ENCODE measurements at places on chromosomes 5 and 9.
A peak's percentile ranks its signal among the peaks of the same experiment; 100 is the strongest.

DNA sequence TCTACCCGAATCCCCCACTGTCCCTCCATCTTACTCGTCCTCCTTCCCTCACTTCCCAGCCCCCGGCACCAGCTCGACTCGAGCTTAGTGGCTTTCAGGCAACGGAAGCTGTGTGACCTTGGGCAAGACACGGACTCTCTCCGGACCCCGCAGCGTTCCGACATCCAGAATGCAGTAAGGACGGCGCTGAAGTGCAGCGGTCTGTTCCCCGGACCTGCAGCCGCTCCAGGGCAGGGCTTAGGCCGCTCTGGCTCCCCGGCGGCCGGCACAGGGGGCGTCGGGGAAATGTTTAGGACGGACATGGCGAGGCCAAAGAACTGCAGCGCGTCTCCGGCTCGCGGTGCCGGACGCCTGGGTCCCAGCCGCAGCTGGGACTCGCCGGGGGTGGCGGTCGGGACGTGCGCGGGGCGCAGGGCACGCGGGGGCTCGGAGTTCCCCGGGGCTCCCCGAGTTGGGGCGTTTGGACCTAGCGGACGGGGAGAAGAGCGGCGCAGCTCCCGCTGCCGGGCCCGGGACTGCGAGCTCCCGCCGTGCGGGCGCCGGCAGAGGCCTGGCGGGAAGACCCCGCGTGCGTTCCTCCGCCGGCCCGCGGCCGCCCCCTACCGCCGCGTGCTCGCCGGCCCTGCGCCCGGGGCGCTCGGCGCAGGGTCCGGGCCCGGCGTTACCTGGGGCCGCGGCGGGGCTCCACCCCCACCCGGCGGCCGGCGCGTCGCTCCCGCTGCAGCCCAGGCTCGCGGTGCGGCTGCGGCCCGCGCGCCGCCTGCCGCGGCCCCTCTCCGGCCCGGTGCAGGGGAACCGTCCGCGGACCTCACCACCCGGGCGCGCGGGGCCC is 5.6 kb upstream of the RNF44 start:
- DNase-seq = peak; percentile 57

DNA sequence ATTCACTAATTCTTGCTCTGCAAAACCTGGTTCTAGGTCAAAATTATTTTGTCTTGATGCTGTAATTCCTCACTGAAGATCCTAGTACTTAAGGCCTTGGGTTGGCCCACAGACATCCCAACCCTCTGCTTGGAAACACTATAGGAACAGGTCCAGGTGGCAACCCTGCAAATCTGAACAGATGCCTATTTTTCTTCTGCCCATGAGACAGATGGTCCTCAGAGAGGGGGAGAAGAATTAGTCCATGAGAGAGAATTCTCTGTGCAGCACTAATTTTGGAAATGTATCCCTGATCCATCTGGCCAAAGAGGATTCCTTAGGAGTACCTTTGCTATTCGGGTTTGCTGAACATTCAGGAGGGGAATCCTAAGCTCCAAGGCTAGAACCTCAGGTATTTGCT is 156.3 kb downstream of the ELAVL2 start:
- DNase-seq = no peak

DNA sequence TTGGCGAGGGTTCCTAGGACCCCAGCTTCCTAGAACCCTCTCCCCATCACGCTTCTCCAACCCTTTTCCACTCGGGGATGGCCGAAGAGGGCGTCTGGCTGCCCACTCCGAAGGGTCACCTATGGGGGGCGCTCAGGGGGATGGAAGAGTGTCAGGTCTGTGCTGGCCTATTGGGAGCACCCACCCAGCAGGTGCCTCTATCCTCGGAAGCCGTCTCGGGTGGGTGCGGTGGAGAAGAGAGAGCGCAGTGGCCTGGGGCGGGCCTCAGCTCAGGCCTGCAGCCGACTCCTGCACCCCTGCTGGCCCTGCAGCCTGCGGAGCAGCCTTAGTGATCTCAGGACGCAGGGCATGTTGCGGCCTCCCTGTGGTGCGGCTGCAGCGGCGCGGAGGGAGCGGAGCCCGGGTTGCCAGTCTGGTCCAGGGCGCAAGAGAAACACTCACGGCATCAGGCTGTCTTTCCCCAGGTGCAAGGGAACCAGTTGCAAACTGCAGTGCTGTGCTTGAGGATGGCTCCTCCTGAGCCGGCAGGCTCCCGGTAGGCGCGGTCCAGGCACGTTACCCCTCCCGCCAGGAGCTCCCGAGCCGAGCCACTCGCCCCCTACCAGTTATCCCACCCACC is 1.5 kb upstream of the IRX2 start:
- no peak for DNase-seq

DNA sequence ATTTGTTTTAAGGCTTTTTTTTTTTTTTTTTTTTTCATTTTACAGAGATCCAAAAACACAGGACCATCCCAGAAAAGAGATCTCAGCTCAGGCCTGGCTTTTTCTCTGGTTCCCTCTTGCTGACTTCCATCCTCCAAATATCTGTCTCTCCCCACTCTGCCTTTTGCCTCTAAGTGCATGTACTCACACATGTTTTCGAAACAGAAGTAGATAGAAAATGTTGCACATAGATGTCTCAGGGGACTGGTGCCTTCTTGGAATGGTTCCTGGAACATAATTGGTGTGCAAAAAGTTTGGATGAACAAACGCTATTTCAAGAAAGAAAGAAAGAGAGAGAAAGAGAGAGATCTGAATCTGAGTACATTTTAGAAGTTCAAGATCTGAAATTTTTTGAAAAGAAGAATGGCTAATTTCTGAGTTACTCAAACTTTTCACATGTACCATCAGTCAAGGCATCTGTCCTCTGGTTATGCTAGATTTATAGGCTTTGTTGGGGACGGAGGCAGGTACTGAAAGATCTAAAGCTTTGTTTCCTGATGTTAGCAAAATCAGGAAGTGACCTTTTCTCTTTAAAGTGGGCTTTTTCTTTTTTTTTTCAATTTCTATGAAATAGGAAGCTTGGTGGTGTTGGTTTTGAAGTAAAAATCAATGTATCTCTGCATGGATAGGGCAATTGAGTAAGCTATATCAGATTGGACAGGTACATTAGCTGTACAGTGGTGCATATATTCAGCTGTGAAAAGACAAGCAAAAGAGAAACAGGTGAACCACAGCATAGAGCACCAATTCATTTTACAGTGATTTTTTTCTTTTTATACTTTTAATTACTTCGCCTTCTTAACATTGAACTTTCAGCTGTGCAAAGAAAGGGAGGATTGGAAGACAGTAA is 8.5 kb upstream of the TNFSF8 start:
- DNase-seq = no peak

DNA sequence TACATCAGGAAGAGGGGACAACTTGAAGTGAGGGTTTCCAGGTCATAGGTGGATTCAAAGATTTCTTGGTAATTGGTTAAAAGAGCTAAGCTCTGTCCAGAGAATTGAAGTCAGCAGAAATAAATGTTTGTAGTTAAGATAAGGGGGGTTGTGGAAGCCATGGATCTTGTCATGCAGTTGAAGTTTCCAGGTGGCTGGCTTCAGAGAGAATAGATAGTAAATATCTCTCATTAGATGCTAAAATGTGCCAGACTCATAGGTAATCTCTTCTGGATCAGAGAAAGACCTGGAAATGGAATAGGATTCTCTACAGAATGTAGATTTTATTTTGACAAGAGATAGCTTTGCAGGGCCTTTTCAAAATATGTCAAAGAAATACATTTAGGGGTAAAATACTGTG is 491.7 kb downstream of the PRR16 start:
- no peak for DNase-seq

DNA sequence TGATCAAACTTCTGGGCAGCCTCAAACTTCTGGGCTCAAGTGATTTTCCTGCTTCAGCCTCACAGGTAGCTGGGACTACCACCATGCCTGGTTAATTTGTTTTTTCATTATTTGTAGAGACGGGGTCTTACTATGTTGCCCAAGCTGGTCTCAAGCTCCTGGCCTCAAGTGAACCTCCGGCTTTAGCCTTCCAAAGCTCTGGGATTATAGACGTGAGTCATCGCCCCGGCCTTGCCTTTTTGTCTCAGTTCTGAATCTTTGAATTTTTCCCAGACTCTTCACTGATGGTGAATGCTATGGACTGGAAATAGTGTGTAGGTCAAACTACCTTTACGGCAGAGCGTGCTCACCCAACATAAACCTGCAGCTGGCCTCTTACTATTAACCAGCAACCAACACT is 32.3 kb upstream of the EGFLAM start:
- no peak for DNase-seq

DNA sequence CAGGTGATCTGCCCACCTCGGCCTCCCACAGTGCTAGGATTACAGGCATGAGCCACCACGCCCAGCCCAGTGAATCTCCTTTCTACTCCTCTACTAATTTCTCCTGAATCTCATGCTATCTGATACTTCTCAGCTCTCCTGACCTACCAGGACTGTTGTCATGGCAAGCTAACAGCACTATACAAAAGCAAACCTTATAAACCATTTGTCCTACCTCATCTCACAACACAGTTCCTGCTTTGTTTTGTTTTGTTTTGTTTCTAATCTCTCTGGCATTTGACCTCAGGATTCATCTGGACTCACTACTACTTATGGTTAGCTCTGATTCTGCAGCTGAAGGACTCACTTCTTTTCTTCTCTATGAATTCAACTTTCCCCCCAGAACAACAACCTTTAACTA is 734.8 kb downstream of the TLE1 start:
- no peak for DNase-seq

GRCh38 chr9:17832812-17833211 is 253.9 kb downstream of the SH3GL2 start:
- no peak for DNase-seq
